Jurkat, Clone E6-1 (cell line): ENCODE measurements at places on chromosomes 5 and 9.
A peak's percentile ranks its signal among the peaks of the same experiment; 100 is the strongest.

- DNase-seq, result no peak
Measured at GRCh38 chr5:156411185-156411613, 84.2 kb downstream of the SGCD start.

GRCh38 chr9:27189426-27189825, 80.4 kb downstream of the TEK start:
- no peak for DNase-seq

DNA sequence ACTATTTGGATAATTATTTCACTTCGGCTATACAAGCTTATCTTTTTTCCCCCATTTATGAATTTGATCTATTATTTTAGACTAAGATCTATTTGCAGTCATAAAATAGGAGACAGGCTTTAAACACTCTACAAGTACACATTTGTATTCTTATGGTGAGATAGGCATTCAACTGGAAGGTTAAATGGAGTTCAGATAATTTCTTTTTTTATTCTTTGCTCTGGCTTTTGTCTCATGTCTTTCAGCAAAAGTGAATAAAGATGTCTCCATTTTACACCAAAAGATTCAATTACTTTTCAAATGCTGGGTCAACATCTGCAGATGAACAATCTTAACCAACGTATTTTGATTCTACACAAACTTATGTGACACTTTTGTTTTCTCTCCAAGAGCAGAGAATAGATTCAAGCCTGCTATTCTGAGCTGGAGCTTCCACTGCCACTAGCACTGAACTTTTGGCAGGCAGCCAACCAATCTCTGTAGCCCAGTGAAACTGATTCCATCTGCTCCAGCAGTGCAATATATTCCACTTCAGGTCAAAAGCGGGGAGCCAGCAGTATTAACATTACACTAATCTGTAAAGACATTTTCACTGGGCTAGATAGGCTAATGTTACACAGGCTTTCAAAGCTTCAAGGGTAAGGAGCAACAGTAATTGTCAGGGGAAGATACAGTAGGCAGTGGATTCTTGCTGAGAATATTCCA, 452.0 kb upstream of the ZNF608 start:
- DNase-seq, result peak; percentile 3

GRCh38 chr5:96026406-96027041, 64.9 kb upstream of the ELL2 start:
- DNase-seq, result no peak
